HFF-Myc (cell line): ENCODE measurements at places on chromosomes 2 and 18.
A peak's percentile ranks its signal among the peaks of the same experiment; 100 is the strongest.

- no peak for DNase-seq
These were observed 1.3 kb downstream of the ERICH2 start for GRCh38 chr2:170771421-170771937.

GRCh38 chr2:64795024-64795592 lies 141.4 kb upstream of the SERTAD2 start:
- no peak for DNase-seq

DNA sequence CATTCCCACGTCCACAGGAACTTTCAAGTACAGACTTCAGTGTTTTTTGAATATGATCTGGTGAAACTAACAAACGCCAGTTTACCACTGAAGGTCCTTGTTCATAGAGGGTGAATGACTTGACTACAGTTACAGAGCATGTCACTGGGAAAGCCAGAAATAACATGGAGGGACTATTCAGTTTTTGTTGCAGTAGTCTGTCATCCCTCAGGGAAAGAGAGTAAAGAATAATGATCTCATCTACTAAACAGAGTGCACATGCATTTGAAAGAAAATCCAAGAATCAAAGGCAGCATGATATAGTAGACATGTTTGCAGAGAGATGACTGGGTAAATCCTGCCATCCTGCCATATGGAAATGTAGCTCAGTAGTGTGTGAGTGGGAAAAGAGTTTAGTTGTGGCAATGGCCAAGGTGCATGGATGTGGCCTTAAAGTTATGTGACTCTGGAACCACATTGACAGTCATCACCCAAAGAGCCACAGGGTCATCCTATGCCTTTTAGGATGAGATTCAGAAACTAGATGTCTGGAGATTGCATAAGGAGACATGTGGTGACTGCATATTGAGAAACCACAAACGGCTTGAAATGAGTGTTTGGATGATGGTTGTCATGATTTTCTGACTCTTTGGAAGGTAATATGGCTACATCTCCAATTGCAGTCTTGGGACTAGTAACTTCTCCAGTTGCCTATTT lies 125.3 kb upstream of the ZEB2 start:
- peak; percentile 25 for DNase-seq

- DNase-seq: no peak
These were observed 50.4 kb upstream of the ASPRV1 start for GRCh38 chr2:70011786-70012185.

GRCh38 chr18:2306606-2307005 lies 264.7 kb downstream of the METTL4 start:
- no peak for DNase-seq

DNA sequence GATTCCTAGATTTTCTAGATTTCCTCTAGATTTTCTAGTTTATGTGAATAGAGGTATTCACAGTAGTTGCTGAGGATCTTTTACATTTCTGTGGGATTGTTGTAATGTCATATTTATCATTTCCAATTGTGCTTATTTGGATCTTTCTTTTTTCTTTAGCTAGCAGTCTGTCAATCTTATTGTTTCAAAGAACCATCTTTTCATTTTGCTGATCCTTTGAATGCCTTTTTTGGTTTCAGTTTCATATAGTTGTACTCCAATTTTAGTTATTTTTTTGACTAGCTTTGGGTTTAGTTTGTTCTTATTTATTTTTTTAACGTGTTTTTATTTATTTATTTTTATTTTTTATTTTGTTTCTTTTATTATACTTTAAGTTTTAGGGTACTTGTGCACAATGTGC lies 24.5 kb downstream of the CLIP4 start:
- DNase-seq: no peak

GRCh38 chr2:148282201-148282600 lies 261.3 kb downstream of the MBD5 start:
- peak; percentile 10 for DNase-seq

DNA sequence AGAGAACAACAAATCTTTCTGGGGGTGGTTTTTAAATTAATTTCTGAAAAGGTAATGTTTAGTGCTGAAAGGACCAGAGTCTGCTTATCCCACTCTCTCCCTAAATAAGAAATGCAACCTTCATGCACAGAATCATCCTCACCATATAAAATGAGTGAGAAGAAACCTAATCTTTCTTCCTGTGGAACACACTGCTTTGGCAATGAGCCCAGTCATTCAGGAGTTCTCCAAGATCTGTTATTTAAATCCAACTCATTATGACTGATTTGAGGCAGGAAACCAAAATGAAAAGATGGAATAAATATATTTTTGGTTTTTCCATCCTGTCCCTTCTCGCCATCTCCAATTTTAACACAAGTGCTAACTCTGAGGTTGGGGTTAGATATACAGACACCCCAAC lies 228.3 kb downstream of the SRBD1 start:
- DNase-seq: peak; percentile 4
